SK-N-SH (cell line): ENCODE measurements at places on chromosomes 3 and 15. TPM values are rescaled to one million over a fixed set of nuclear protein-coding genes. Genes with fewer than 3 reads are reported as not detected.
A peak's percentile ranks its signal among the peaks of the same experiment; 100 is the strongest.

DNA sequence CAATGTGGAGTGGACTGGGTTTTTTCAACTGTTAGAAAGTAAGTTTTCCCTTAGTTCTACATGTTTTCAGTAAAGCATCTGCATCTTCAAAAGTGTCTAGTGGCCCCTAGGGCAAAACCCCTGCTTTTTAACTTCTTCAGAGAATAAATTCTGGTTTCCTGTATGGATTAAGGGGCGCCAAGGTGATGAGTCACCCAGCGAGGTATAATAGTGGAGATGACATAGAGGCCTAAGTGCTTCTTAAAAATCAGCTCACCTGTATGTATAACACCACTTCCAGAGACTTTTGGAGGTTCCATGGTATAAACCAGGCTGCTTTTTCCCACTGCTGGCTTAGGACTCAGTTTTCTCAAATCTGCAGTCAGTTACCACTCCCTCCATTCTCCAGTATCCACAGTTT, 68.9 kb downstream of the SYN2 start:
- no peak for DNase-seq

GRCh38 chr3:105332961-105333360, 33.7 kb upstream of the ALCAM start:
- DNase-seq = no peak

SLC9A9 gene
- 0.05 TPM in 1 of 2 replicates, not detected in the other for polyA plus RNA-seq

- DNase-seq = peak; percentile 21
Observed at GRCh38 chr15:77036537-77037387, 34.1 kb downstream of the TSPAN3 start.

PLA1A gene
- 0.08 TPM in 1 of 2 replicates, not detected in the other for polyA plus RNA-seq

GRCh38 chr15:83549623-83550022, 102.5 kb downstream of the SH3GL3 start:
- DNase-seq = no peak

GRCh38 chr15:40091861-40092255, 16.8 kb downstream of the BMF start:
- no peak for DNase-seq

IFRD2 gene
- polyA plus RNA-seq = 52.4 and 73.2 TPM in 2 replicates

DNA sequence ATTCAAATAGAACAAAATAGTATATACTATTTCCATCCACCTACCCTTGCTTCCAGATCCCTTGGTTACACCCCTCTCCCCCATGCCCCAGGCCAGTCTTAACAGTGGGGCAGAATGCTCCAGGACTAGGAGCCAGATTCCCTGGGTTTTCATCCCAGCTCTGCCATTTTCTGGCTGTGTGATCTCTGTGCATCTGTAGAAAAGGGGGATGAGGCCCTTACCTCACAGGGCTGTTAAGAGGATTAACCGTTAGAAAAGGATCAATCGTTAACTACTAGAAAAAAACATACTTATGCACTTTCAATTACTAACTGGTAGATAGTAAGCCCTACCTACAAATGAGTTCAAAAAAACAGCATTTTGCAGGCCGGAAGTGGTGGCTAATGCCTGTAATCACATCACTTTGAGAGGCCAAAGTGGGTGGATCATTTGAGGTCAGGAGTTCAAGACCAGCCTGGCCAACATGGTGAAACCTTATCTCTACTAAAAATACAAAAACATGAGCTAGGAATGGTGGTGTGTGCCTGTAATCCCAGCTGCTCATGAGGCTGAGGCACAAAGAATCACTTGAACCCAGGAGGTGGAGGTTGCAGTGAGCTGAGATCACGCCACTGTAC, 11.7 kb downstream of the EBLN2 start:
- DNase-seq = no peak

DNA sequence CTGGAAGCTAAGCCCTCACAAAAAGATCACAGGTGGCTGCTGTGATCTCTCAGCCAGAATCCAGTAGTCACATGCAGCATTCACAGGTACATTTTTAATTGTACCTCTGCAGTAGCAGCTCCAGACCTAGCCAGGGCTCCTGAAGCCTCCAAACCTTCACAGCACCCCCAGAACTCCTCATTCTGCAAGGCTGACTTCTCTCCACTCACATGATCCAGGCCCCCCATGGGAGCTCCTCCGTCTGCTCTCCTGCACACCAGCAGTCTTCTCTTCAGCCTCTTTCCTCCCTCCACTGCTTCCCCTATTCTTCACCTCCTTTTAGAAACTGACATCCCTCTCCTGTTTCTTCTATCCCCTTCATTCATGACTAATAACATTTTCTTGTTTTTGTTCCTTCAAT, 13.2 kb upstream of the CPEB1 start:
- DNase-seq = no peak

DNA sequence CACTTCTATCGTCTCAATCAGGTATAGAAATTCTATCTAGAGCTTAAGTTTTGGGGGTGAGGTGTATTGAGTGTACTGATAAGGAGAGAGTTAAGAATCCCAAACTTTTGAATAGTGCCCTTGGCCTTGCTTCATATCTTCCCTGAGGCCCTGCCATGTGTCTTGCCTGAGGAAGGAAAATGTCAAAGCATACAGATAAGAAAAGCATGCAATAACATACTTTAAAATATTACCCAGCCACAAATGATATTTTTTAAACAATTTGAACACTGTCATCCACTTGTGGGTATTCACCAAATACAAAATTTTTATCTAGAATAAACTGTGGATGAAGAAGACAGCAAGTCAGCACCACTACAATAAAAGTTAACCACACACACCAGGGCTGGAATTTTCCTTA, 631.0 kb upstream of the ALCAM start:
- DNase-seq = no peak

- no peak for DNase-seq
Observed at GRCh38 chr15:77702211-77702957, 69.7 kb upstream of the LINGO1 start.

CPNE9 gene
- 0.03 and 0.06 TPM in 2 replicates for polyA plus RNA-seq

DNA sequence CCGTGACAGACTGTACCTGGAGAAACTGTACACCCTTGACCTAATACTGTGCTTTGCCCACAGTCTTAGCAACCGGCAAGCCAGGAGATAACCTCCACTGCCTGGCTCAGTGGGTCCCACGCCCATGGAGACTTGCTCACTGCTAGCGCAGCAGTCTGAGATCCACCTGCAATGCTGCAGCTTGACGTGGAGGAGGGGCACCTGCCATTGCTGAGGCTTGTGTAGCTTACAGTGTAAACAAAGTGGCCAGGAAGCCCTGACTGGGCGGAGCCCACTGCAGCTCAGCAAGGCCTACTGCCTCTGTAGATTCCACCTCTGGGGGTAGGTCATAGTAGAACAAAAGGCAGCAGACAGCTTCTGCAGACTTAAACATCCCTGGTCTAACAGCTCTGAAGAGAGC, 189.3 kb downstream of the EDEM1 start:
- DNase-seq = no peak

- no peak for DNase-seq
Observed at GRCh38 chr3:72231439-72232196, 446.7 kb upstream of the PROK2 start.

DNA sequence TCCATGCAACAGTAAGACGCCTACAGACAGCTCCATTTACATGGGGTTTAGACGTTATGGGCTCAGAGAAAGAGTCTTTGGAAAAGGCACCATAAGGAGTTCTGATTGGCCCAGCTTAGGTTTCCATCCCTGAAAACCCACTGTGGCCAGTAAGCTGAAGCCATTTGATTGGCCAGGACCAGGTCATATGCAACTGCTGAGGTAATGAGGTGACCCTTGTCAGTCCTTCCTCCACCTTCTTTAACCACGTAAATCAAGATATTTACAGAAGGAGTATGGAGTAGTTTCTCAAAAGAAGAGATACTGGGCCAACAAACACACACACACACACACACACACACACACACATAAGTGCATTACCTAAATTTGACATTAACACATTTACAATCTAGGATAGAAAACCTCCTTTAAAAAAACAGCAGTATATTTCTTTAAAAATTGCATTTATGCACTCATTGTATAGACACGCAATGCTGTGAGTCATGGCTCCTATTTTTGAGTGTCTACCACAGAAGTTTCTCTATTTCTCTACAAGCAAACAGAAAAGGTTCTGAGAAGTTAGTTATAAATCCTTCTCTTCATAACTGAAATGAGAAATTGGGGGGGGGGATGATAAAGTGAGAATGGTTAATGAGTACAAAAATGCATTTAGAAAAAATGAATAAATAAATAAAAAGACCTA, 16.3 kb upstream of the MB21D2 start:
- DNase-seq = no peak

DNA sequence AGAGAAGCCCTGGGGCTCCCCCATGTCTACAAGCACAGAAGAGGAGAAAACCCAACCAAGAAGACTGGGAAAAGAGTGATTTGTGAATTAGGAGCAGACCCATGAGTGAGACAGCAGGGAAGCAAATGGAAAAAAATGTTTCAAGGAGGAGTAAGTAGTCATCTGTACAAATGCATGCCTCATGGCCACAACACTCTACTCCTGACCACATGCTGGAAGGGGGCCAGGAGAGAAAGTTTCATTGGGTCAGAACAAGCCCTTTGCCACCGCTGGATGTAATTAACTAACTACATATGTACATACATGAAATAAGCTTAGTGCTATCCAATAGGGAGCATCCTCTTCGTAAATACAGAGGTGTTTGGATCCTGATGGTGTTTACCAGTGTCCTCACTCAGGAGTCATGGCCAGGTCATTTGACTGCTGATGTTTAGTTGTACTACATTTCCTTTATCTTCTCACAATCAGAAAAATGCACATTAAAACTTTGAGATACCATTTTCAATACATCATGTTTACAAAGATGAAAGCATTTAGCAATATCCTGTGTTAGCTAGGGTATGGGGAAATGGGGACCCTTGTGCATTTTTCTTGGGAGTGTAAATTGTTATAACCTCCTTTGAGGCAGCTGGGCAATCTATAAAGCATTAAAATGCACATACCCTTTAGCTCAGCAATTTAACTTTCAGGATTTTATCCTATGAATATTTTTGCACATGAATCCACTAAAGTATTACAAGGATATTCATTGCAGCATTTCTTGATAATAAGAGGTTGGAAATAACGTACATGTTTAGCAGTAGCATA, 27.1 kb downstream of the CLRN1 start:
- DNase-seq = no peak

DNA sequence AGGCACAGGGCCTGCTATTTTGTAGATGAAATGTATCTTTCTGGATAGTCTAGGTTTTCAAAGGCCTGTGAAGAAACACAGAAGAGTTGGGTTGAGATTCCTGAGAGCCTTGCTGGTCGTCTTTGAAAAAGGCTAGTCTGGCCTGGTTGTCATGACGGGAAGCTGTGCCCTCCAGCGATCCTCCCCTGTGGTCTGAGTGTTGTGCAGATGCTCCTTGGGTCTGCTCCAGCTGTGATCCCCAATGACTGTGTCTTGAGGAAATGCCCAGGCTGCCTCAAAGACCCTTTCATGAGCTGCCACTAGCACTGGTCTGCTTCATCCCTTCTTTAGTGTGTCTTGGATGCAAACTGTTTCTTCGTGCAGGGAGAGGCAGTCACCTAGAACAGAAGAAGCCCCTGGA, 111.0 kb upstream of the SYNPR start:
- no peak for DNase-seq

GRCh38 chr15:40762919-40763800, 708 bp upstream of the GCHFR start:
- peak; percentile 83 for DNase-seq

DNA sequence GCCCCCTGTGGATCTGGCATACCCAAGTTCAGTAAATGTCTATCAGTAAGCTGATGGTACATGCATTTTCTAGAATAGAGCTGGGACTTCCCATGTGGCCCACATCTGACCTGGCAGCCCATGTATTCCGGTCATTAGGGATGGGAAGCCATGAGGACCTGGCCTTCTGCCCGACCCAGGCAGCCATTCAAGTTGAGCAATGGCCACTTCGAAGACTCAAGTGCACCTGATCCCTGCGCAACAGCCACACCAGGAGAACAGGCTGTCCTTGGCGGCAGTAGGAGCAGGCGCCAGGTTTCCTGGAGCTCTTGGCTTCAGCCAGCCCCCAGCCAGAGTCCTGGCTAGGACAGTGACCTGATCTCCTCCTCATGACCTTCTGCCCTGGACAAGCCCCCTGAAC, 14.6 kb downstream of the HEMK1 start:
- DNase-seq = no peak

PPP1R14D gene
- not detected in 2 replicates for polyA plus RNA-seq

GRCh38 chr15:54347082-54347827, 369.0 kb downstream of the UNC13C start:
- DNase-seq = no peak

- peak; percentile 89 for DNase-seq
Observed at GRCh38 chr3:50388016-50388719, 28.8 kb upstream of the TMEM115 start.

DNA sequence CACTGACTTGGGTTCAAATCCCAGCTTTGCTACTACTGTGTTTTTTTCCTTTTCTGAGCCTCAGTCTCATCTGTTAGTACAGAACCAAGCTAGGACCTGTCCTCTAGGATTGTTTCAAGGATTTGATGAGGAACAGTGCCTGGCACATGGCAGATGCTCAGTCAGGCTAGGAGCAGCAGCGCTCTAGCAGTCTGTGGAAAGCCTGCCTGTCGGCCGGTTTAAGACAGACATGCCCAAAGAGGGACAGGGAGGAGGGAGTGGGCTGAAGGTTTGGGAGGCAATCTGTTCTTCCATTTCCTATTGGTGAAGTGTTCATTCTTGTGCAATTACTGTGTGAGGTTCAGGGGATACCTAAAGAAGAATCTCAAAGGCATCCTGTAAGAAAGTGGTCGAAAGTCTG, 35.1 kb upstream of the RGMA start:
- DNase-seq = no peak

RTP4 gene
- 0.16 TPM in 2 replicates for polyA plus RNA-seq

GRCh38 chr3:79018671-79019136, 749.1 kb downstream of the ROBO1 start:
- peak; percentile 83 for DNase-seq

- DNase-seq = no peak
Observed at GRCh38 chr3:27985369-27986035, 255.9 kb upstream of the CMC1 start.

DNA sequence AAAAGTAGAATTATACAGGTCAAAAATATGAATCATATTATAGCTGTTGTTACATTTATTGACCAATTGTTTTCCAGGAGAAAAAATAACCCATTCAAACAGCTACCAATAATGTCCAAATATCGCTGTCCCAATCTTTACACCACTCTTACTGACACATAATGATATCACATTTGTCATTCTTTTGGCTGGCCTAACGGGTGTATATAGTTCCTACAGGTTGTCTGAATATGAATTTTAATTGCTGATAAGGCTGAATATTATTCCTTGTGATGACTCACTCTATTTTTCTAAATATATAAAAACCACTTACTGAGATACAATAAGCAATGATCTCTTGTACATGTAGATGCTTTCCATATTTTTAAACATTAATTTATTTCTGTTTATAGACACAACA, 76.4 kb downstream of the FSIP1 start:
- no peak for DNase-seq

SPTSSB gene
- polyA plus RNA-seq = 0.07 and 0.57 TPM in 2 replicates

DNA sequence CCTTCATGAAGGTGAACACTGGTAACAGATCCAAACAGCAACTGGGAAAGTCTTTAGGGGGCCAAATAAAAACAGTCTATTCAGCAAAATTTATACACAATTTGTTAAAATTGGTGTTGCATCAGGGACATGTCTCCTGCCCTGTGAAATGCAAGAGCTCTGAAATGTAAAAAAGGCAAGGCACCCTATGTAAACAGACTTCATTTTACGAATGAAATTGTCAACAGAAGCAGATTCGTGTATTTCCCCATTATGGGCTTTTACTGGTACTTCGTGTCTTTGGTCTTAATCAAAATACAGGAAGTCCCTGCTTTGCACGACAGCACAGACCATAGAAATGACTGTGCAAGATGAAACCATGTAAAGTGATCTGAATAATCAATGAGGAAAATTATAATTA, 127.3 kb upstream of the THBS1 start:
- no peak for DNase-seq
